ENCODE measurements at places on chromosomes 4 and X.

DNA sequence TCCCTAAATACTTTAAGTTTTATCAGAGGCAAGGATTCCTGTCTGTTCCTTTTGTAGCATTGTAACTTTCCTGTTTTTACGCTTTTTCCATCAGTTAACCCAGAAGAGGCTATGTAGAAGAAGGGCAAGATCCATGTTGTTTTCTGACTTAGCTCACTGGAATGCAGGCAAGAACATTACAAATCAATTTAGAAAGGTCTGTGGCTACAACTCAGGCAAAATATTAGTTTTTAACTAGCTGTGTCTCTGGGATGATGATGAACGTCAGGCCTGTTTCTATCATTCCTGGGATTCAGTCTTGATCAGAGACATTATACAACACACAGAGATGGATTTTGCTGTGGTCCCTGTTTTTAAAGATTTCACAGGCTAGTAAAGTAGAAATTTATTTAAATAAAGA lies 813.0 kb upstream of the POU3F4 start:
- DNase-seq: no peak

- DNase-seq: no peak
These were observed 46.1 kb upstream of the CENPE start for GRCh38 chr4:103244251-103244650.

DNA sequence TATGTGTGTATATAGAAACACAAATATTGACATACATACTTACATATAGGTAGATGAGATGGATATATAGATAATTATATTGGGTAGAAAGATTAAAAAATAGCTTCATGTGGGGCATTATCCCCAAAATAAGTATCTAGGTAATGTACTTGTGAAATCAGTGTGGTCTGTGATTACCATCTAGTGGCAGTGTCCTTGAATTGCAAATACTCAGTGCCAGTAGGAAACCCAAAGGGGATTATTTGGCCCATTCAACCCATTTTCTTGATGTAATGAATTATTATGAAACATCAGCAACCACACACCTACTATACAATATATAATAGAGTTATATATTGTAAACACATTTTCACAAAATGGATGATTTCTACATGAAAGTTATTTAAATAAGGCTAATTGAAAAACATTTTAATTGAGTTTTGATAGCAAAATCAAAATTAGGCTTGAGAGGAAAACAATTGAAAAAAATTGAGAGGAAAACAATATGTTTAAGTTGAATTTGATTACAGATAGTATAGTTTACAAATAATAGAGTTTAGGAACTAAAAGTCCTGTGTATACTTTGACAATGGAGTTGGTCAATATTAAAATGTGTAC lies 389.4 kb downstream of the GALNTL6 start:
- no peak for DNase-seq

- DNase-seq: no peak
These were observed 248.5 kb upstream of the DIAPH2 start for GRCh38 chrX:96436105-96436504.

- no peak for DNase-seq
These were observed 5.5 kb downstream of the SEC31A start for GRCh38 chr4:82885410-82885809.

- DNase-seq: no peak
These were observed 20.5 kb downstream of the ARSJ start for GRCh38 chr4:113958766-113959538.

- DNase-seq: no peak
These were observed 66.4 kb upstream of the AGA start for GRCh38 chr4:177508662-177509061.

DNA sequence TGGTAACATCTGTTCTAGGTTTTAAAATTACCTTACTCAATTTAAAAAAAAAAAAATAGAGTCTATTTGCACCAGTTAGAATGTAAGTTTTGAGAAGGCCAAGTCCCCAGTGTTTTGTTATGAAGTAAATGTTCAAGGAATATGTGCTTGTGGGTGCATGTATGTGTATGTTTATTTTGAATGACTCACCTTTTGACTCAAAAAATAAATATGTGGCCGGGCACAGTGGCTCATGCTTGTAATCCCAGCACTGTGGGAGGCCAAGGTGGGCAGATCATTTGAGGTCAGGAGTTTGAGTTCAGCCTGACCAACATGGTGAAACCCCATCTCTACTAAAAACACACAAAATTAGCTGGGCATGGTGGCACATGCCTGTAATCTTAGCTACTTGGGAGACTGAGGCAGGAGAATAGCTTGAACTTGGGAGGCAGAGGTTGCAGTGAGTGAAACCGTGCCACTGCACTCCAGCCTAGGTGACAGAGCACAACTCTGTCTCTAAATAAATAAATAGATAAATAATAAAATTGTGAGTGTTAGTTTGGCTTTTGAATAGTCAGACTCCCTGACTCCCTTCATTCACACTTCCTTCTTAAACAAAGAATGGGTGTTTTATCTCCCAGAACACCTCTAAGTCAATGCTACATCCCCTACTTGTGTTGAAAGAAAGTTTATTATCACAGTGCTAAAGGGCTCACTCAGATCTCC lies 511.3 kb upstream of the PCDH7 start:
- DNase-seq: no peak

DNA sequence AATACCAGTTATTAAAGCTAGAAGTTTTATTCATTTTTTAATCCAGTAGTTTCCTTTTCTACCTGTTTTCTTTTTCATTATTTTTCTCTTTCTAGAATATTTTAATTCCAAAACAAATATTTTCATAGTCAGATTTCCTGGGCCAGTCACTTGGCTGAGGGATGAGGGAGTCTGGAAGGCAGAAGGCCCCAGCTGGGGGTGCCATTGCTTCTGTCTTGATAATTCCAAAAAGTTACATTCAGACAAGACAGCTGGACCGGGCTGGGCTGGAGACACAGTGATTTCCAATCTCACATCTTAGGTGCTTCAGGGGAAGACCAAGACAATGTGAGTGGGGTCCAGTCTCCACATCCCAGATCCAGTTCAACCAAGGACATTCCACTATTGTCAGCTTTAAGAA lies 263.5 kb downstream of the TMA16 start:
- no peak for DNase-seq

- no peak for DNase-seq
These were observed 256.2 kb downstream of the FSTL5 start for GRCh38 chr4:161907590-161907955.

- DNase-seq: peak; percentile 42
These were observed at the start of gene ACSL1 for GRCh38 chr4:184825896-184826690. Gene ACSL1, minus strand, starts transcription at chr4:184825968. Its CDS starts 22,454 bp downstream, at chr4:184803514.

GRCh38 chrX:265502-265901 lies 15.7 kb upstream of the PLCXD1 start:
- no peak for DNase-seq

GRCh38 chr4:104727643-104728042 lies 232.9 kb upstream of the CXXC4 start:
- no peak for DNase-seq

DNA sequence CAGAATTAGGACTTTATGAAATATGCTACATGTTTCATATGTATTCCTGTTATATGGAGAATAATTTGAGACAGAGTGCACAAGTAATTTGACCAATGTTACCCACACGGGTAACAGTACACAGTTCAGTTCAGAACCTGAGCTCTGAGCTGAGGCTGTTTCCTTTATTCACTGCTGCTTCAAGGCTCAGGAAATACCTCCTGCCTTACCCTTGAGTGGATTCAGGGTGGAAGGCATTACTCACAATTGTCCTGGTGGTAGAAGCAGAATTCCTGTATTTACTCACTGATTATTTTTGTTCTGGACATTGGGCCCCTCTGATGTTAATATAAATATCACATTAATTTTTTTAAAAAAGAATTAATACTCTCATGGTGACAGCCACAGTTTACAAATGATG lies 73.5 kb upstream of the CAMK2D start:
- no peak for DNase-seq

DNA sequence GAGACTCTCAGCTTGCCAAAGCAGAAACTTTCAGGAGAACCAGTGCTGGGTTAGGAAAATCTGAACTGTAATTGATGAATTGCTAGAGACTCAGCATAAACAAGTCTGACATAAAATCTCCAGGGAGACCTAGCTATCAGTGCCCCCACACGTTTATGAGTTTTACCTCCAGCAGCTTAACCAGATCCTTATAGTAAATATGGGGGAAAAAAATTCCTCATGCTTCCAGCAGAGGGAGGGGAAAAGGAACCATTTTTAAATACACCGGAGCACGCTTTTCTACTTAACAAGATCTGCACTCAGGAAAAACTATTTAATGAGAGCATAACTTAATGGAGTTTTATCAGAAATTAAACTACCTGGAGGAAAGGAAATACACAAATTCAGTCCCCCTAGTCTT lies 1040.7 kb upstream of the INTU start:
- no peak for DNase-seq

DNA sequence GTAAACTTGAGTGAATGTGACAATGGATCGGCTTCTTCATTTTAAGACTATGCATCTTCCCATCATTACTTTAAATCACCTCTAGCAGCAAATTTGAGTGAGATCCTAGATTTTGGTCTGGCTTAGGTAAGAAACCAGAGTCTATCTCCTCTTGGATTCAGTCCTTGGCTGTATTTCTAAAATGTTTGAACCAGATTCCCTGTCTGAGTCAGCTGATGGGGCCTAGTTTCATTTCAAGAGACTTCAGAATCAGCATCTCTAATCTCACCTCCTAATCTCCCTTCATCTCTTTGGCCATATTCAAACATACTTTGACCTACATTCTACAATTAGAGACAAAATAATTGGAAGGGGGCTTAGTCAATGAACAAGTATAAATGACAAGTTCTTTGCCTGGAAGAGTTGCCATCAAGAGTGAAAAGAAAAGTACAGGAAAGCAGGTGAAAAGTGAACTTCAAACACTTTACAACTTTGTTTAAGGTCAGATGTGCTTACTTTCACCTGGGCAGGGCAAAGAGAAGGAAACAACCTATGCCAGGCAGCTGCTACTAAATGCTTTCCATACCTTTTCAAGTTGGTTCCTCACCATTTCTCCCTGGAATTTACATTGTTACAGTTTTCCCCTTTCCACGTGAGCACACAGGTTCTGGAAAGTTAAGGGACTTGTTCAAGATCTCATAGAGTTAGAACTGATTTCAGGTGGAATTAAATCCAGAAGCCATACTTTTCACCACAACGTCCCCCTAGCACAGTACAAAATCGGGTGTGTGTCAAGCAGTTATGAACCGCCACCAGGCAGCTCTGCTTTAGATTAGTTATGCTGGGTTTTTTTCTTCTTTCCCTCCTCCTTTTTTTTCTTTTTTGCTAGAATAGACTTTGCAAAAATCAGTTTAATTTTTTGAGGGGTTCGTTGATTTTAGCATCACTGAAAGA lies 30.7 kb upstream of the PITX2 start:
- no peak for DNase-seq

- no peak for DNase-seq
These were observed 166.1 kb downstream of the LRBA start for GRCh38 chr4:150849016-150849415.

DNA sequence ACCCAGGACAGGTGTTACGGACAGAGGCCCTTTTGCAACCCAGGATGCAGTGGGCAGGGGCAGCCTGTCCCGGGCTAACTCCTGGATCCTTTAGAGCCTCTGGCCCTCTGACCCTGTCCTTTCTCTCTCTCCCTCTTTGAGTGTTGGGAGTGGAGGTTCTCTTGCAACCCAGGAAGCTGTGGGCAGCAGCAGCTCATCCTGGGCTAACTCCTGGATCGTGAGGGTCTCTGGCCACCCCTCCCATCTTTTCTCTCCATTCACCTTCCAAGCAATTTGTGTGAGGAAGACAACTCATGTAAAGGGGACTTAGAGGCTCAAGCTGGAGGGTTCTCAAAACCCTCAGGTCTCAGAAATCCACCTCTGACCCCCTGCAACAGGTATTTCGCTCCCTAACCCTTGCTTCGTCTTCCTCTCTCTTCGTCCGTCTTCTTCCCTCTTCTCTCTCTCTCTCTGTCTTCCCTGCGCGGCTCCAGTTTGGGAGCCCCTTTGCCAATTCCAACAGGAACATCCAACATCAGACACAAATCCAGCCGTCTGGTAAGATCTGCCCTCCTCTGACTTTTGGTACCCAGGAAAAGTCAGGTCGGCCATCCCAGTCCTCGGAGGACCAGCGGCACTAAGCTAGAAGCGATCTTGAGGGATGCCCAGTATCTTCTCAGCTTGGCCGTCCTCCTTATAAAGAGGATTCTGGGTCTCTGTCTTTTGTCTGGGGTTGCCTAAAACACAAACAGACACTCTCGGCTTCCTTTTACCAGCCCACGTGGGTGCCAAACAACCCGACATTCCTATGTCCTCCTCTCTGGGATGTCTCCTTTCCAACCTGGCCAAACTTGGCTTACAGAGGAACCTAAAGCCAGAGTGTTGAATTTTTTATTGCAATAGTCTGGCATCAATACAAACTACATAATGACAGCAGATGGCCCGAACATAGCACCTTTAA lies 7.9 kb downstream of the ASMTL start:
- DNase-seq: no peak

- no peak for DNase-seq
These were observed 95.8 kb upstream of the LDB2 start for GRCh38 chr4:16993956-16994840.

GRCh38 chrX:47227334-47227583 lies 5.5 kb upstream of the USP11 start:
- DNase-seq: no peak

- DNase-seq: no peak
These were observed 57.1 kb upstream of the NKX1-1 start for GRCh38 chr4:1463088-1463926.

- DNase-seq: no peak
These were observed 1497.3 kb downstream of the STIM2 start for GRCh38 chr4:28357990-28358389.

- DNase-seq: no peak
These were observed 26.8 kb upstream of the ATXN3L start for GRCh38 chrX:13346646-13347045.

GRCh38 chr4:182354867-182355266 lies 111.7 kb downstream of the TENM3 start:
- no peak for DNase-seq

DNA sequence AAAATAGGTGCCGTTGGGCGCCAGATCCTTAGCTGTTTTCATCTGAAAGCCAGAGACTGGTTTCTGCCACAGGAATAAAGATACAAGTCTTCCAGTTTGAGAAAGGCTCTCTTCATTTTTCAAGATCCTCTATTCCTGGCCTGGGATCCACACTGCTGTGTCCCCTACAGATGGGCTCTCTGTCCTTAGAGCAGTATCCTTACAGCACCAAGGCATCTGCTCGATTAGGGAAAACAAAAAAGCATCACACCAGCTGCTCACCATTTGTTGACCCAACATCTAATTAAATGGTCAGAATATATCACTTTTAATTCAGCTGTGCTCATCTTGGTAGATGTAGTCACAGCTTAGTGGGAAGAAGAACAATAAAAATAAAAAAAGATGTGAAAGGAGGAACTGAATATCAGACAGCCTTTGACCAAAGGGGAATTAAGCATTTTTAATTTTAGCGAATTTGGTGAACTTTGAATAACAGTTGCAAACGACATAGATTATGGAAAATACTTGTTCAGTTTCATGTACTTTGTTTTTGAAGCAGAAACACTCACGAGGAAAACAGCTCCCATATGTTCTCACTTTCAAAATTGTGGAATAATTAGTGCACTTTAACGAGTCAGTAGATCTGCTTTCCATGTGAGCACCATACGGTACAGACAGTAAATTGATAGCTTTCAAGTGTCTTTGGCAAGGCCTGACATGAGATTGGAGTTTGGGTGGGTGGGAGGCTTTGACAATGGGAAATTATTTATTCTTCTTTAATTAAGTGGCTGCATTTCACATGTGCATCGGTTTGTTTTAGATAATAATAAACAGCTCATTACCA lies 148.4 kb upstream of the CLNK start:
- DNase-seq: no peak

GRCh38 chr4:140703463-140703862 lies 52.7 kb downstream of the TBC1D9 start:
- no peak for DNase-seq

- no peak for DNase-seq
These were observed 13.0 kb upstream of the ARX start for GRCh38 chrX:25028726-25029125.

- DNase-seq: no peak
These were observed 61.6 kb upstream of the MTMR8 start for GRCh38 chrX:64456828-64457227.
